ENCODE measurements at places on chromosomes 5 and 9.

DNA sequence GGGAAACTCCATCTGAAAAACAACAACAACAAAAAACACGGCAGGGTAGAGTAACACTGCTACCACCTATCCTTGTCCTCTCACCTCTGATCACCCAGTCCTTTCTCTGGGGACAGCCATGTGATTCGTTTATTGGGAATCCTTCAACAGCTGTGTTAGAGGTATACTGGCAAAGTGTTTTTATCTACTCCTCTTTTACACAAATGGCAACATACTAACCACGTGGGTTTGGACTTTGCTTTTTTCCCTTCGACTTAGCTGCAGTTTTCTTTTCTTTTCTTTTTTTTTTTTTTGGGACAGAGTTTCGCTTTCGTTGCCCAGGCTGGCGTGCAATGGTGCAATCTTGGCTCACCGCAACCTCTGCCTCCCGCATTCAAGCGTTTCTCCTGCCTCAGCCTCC lies 11.2 kb upstream of the SET start:
- no peak for DNase-seq

- DNase-seq: no peak
These were observed 211.3 kb upstream of the HAPLN1 start for GRCh38 chr5:83931969-83932368.

DNA sequence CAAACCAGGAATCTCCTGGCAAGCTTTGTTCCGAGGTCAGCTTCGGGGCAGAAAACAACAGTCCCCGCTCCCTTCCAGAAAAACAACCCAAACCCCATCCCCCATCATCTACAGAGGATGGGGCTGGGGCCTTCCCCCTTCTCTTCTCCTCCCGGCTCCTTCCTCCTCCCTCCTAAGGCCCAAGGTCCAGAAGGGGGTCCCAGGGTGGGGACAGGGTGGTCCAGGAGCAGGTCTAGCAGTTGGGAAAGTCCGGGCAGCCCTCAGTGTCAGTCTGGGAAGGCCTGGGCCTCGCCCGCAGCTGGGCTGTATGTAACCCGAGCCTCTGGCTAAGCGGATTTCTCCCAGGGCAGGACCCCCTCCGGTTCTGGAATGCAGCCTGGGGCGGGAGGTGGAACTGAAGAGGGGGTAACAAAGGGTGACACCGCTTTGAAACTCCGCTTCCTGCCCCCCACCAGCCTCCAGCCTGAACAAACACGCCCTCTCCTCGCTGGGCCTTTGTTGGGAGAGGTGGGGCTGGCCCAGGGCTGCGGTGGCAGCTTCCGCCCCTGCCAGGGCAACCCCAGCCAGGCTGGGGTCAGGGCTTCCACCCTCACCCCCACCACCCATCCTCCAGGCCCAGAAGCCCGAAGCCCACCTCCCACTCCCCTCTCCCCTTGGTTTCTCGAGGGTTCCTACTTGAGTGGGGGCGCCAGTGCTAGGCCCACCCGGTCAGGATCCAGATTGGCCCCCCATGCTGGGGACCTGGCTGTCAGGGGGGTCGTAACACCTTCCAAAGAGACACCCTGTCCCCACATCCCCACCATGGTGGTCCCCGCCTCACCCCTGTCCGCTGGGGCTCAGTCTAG lies 63.5 kb downstream of the C9orf50 start:
- no peak for DNase-seq

- DNase-seq: no peak
These were observed 39.1 kb downstream of the SHLD3 start for GRCh38 chr5:65663804-65664521.

GRCh38 chr5:23446424-23446823 lies 61.0 kb upstream of the PRDM9 start:
- no peak for DNase-seq

DNA sequence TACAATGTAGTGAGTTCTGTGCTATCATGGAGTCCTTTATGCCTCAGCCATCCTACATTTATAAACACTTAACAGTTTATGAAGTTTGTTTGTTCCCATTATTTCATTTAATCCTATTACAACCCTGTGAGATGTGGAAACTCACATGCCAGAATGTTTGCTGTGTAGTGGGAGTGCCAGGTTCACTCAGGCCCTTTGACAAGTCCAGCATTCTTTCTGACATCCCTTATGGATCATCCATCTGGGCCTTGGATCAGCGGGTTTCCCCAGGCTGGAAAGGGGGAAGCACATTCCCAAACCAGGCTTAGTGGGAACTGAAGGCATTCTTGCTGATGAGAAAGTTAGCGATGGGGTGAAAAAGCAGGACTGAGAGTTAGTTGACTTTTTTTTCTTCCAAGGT lies 128.1 kb upstream of the OTULINL start:
- DNase-seq: no peak

GRCh38 chr5:90367879-90368278 lies 41.7 kb downstream of the CETN3 start:
- no peak for DNase-seq

GRCh38 chr5:31757806-31758205 lies 118.9 kb downstream of the PDZD2 start:
- no peak for DNase-seq

GRCh38 chr9:125141251-125141650 lies 2.1 kb downstream of the SCAI start:
- DNase-seq: no peak
